CD4-positive, alpha-beta T cell (primary cell): ENCODE measurements at places on chromosomes 12 and 14.

GRCh38 chr12:64893961-64894360 is 69.5 kb downstream of the TBC1D30 start:
- DNase-seq = no peak

DNA sequence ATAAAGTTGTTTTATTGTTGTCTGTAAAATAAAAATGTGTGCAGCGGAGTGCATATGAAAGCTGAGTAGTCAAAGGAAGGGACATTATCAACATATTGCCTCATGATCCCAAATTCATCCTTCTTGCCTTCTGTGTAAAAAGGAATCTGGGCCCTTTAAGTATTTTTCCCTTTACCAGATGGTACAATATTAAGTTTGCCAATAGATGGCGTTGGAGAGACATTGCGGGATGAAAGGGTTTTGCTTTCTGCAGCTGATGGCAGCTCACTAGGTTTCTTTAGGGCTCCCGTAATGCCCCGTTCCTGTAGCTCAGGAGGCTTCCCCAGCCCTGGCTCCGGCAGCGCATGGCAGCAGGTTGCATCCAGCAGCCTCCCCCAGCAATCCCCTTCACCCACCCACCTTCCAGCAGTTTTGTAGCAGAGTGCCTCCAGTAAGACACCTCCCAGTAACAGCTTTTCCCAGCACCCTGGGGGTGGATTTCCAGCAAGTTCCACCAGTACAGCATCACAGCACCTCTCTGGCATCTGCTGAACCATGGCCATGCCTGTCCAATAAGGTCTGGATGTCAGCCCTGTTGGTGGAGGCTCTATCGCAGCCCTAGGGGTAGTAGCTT is 354.4 kb downstream of the MED13L start:
- DNase-seq = no peak

DNA sequence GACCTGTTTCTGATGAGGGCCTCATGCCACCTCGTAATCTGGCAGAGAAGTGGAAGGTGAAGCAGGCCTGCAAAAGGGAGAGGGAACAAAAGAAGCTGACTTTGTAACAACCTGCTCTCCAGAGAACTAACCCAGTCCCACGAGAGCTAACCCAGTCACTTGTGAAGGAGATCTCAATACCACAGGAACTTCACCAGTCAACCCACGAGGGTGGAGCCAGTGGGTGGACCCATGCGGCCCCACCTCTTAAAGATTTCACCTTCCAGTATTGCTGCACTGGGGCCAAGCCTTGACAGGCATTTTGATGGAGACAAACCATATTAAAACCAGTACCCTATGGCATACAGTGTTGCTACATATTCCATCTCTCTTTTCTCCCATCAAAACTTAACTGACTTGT is 55.1 kb downstream of the SERPINA10 start:
- no peak for DNase-seq

GRCh38 chr14:76564471-76565422 is 188.8 kb downstream of the ESRRB start:
- no peak for DNase-seq

DNA sequence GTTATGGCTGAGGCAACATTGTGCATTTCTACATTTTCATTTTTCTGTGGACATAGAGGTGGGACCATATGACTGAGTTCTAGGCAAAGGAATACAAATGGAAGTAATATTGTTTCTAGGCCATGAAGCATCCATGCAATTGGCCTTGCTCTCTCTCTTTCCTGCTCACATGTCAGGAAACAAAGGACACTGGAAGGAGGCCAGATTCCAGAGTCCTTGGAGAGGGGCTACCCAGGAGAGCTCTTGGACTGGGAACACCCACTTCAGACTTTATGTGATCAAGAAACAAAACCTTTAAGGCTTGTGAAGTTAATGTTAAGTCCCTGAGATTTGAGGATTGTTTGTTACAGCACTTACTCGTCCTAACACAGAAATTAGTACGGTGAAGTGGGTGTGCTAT is 32.8 kb downstream of the PDZRN4 start:
- no peak for DNase-seq

GRCh38 chr14:59905188-59905587 is 14.8 kb upstream of the LRRC9 start:
- DNase-seq = no peak
